ENCODE measurements at places on chromosomes 11 and 22. TPM values are rescaled to one million over a fixed set of nuclear protein-coding genes. Genes with fewer than 3 reads are reported as not detected.

The NEAT1 gene
- total RNA-seq = 1,566 TPM

The HEPACAM gene
- total RNA-seq = 0.10 TPM

The HORMAD2 gene
- not detected for total RNA-seq

The SLC25A17 gene
- total RNA-seq = 12.6 TPM

The HOATZ gene
- not detected for total RNA-seq

- no peak for DNase-seq
These were observed 5.8 kb downstream of the EMID1 start for GRCh38 chr22:29211466-29211865.

DNA sequence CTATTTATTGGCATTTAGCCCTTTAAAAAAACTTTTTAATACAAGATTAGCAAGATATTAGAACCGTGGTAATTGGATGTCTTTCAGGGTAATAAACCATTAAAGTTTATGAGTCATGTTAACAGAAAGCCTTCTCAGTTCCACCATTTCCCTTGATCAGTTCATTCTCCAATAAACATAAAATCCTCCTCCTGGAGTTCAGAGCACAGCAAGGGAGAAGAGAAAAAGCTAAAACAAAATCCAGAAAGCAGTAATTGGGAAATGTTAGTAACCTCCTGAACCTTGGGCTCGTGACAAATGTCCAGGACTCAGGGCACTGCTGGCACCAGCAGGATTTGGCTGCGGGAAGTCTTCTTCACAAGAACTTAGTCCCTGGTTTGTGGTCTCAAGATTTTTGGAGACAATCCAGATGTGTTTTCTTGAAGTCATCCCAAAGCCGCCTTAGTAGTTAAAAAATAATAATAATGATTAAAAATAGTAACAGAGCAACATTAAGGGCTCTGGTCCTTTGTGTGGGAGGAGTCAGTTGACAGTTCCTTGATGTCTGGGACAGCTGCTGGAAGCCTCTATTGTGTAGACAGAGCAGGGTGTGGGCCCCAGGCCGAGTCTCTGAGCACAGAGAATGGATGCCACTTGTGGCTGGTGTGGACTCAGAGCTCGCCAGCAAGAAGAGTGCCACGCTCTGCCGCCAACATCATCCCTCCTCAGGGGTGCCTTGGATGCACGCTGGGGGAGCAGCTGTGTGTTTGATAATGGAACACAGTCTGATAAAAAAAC lies 43.4 kb upstream of the PITPNB start:
- no peak for DNase-seq

GRCh38 chr11:70063121-70063520 lies 15.0 kb upstream of the ANO1 start:
- no peak for DNase-seq

DNA sequence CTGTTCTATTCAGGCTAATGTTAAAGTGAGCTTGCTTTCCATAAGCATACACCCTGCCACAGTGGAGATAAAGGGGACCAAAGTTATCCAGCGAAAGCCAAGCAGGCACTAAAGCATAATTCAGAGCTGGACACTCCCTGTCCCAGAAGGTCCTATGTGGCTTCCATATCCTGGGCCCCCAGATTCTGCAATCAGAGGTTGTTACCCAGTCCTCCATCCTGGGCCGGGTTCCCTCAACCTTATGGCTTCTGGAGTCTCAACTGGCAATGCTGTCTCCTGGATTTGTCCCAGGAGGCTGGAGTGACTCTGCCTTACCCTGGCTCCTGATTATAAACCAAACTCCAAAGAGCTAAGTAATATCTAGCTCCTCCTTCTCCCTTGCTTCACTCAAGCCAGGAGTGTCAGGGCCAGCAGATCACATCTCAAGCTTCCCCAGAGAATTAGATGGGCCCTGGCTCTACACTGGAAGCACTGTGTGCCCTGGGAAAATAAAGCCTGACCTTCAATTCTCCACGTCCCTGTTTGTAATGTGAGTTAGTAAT lies 14.0 kb upstream of the SMIM35 start:
- peak; percentile 32 for DNase-seq

- no peak for DNase-seq
These were observed 10.1 kb downstream of the CCDC90B start for GRCh38 chr11:83275888-83276641.

DNA sequence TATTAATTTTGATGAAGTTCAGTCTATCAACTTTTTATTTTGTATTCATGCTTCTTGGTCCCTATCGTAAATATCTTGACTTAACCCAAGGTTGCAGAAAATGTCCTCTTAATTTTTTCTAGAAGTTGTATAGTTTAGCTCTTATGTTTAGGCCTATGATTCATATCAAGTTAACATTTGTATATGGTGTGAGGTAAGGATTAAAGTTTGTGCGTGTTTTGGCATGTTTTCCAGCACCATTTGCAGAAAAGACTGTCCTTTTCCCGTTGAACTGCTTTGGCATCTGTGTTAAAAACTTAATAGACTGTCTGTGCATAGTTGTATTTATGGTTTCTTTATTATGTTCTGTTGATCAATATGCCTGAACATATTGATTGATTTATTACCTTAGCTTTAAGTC lies 42.3 kb downstream of the ARHGEF12 start:
- DNase-seq = no peak

DNA sequence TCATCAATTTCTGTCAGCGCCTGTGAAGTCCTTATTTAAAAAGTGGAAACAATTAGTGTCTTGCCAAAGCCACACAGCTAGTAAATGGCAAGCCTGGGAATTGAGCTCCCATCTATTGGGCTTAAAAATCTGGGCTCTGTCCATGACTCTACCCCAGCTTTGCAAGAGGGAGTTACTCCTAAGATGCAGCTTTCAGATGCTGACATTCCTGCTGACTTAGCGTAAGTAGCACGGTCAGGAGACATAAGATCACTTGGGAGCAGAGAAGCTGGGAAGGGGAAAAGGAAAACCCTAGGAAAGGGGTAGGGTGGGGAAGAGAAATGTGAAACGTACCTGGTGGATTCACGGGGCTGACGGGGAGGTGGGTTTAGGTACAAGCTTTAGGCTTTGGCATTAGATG lies 36.0 kb upstream of the OR4B1 start:
- no peak for DNase-seq

- no peak for DNase-seq
These were observed 524.1 kb downstream of the MIAT start for GRCh38 chr22:27181537-27181936.

GRCh38 chr22:42788021-42788420 lies 67.4 kb upstream of the A4GALT start:
- DNase-seq = no peak

DNA sequence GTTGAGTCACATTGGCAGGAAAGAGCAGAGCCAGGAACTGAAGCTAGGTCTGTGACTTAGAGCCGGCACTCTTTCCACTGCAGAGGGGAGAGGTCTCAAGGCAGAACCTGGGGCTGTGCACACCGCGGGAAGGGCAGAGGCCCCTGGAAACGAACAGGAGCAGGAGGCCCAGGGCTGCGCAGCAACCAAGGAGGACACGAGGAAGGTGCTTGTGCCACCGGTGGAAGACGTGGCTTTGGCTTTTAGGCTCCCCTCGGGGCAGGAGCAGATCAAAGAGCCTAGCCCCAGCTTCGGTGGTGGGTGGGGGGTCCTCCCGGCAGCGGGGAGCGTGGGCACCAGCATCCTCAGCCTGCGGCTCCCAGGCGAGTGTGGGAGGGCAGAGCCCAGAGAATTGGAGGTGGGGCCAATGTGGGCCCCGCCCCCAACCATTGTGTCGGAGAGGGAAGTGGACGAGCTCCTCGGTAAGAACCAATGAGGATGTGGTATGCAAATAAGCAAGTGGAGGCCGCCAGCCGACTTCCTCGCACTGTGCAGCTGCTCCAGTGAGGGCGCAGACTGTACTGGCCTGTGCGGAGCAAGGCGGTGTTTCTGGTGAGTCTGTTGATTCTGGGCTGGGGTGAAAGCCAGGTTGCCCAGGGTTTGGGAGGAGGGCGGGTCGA lies at the start of gene CCDC116:
Gene CCDC116, plus strand, starts transcription at position 524 of the 659 bp plus-strand sequence. CDS start 422 bp downstream, outside the sequence.
- DNase-seq = peak; percentile 60

GRCh38 chr11:65378208-65378927 lies 4.1 kb downstream of the SLC25A45 start:
- DNase-seq = no peak

DNA sequence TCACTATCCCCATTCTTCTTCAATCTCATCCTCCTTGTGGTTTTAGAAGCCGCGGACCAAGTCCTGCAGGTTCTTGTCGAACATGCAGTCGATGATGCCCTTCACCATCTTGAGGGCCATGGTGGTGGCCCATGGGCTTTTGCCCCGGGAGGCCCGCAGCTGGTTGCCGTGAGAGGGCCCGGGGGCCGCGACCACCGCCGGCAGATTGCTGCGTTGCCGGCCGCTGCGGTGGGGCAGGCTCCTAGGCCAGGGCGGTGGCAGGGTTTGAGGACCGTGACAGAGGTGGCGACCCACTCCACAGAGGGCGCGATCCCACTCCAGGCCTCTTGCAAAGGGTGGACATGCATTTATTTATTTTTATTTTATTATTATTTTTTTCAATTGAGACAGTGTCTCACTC lies 67.0 kb downstream of the APOL5 start:
- no peak for DNase-seq
